GM06990 (cell line): ENCODE measurements at places on chromosomes 7 and 10.

GRCh38 chr7:157853076-157853788 is 516.4 kb downstream of the DNAJB6 start:
- no peak for DNase-seq

GRCh38 chr10:74947781-74948401 is 121.5 kb downstream of the KAT6B start:
- DNase-seq, result no peak

GRCh38 chr7:3430588-3430987 is 129.5 kb downstream of the SDK1 start:
- no peak for DNase-seq

DNA sequence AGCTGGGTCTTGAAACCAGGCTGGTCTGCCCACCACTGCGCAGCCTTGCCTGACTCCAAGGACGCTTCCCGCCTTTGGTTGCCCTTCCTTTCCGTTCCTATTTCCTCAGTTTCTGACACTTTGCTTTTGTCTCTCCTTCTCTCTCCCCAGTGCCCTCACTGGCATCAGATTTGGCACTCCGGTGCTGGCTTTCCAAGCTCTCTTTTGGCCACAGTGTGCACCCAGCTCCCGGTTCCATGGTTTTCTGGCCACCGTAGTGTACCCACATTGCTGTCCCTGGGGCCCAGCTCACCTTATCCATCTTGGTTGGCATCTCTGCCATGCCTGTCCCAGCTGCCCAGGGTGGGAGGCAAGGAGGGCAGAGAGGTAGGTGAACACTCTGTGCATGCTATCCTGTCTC is 142.2 kb downstream of the PLXNA4 start:
- no peak for DNase-seq

DNA sequence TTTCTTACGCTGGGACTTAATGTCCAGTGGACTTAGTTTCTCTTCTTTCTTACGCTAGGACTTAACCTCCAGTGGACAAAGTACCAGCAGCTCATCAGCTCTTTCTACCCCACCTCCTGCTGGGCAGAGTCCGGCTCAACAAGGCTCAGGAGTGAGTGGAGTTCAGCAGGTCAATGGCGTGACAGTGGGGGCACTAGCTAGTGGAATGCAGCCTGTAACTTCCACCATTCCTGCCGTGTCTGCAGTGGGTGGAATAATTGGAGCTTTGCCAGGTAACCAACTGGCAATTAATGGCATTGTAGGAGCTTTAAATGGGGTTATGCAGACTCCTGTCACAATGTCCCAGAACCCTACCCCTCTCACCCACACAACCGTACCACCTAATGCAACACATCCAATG is 199.7 kb downstream of the MLLT10 start:
- DNase-seq, result no peak

GRCh38 chr7:20393021-20393610 is 62.4 kb downstream of the ITGB8 start:
- DNase-seq, result no peak

- DNase-seq, result no peak
Observed at GRCh38 chr10:356452-356851, 221.2 kb downstream of the ZMYND11 start.

DNA sequence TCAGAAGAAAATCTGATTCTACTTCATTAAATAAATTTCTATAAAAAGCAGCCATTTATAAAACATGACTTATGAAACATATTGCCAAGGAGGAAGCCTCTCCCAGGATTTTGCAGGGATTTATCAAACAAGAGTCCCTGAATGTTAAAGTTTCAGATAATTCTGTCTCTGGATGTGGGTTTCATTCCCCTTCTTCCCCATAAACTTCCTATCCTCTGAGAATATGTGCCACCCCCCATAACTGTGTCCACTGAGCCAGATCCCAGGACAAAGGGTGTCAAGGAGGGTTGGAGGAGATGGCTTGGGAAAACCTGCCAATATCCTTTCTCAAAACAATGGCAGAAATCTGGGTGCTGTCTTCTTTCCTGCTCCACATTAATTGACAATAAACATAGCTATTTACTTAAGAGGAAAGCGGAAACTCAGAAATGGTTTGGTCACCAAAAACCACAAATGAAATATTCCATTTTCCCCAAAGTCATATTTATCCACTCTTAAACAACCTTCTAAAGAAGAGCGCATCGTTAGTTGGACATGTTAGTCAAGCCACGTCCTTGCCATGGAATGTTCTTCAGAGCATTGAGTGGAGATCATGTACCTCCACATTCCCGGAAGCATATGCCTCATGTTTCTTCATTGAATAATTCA is 54.3 kb upstream of the AKR1E2 start:
- no peak for DNase-seq

- DNase-seq, result no peak
Observed at GRCh38 chr7:151449990-151450389, 10.0 kb upstream of the CRYGN start.

GRCh38 chr10:71964743-71965515 is 734 bp downstream of the CHST3 start:
- DNase-seq, result no peak

DNA sequence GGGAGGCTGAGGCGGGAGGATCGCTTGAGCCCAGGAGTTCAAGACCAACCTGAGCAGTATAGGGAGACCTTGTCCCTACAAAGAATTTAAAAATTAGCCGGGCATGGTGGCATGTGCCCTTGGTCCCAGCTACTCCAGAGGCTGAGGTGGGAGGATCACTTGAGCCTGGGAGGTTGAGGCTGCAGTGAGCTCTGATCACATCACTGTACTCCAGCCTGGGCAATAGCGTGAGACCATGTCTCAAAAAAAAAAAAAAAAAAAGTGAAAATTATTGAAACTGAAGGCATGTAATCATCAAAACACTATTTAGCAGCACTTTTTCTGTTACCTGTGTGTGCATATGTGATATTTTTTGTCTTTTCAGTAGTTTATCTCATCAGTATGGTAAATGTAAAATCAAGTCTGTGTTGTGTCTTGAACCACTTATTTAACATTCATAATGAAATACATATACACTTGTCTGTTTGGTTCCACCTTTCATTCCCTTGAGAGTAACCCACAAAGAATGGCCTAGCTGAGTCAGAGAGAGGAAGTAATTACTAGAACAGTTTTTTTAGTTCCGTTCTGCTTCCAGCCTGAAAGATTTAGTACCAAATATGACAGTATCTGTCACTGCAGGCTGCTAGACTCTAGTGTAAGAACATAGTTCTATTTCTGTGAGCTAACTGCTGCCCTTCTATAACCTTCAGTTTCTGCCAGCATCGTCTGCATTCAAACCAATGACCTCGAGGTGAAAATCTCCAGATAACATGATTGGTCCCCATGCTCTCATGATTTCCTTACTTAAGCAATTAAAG is 68.6 kb downstream of the MMRN2 start:
- peak; percentile 75 for DNase-seq

DNA sequence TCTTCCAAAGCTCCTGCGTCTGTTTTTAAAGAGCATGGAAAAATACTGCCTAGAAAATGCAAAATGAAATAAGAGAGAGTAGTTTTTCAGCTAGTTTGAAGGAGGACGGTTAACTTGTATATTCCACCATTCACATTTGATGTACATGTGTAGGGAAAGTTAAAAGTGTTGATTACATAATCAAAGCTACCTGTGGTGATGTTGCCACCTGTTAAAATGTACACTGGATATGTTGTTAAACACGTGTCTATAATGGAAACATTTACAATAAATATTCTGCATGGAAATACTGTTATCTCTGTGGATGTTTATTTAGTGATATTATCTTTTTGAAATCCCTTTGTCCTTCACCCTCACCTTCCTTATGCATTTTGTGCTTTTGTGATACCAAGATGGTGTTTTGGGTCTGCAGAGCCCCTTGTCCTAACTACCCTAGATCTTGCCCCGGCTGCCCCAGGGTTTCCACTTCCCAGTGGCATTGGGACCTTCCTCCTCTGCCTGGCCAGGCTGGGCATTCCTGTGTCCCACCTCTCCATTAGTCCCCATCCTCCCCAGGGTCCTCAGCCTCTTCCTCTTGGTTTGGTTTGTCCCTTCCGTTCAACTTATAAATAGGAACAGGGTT is 5.2 kb downstream of the IGFBP1 start:
- no peak for DNase-seq

- no peak for DNase-seq
Observed at GRCh38 chr7:134040988-134041387, 86.2 kb upstream of the LRGUK start.

- peak; percentile 51 for DNase-seq
Observed at GRCh38 chr7:137986252-137987017, 15.5 kb downstream of the CREB3L2 start.

DNA sequence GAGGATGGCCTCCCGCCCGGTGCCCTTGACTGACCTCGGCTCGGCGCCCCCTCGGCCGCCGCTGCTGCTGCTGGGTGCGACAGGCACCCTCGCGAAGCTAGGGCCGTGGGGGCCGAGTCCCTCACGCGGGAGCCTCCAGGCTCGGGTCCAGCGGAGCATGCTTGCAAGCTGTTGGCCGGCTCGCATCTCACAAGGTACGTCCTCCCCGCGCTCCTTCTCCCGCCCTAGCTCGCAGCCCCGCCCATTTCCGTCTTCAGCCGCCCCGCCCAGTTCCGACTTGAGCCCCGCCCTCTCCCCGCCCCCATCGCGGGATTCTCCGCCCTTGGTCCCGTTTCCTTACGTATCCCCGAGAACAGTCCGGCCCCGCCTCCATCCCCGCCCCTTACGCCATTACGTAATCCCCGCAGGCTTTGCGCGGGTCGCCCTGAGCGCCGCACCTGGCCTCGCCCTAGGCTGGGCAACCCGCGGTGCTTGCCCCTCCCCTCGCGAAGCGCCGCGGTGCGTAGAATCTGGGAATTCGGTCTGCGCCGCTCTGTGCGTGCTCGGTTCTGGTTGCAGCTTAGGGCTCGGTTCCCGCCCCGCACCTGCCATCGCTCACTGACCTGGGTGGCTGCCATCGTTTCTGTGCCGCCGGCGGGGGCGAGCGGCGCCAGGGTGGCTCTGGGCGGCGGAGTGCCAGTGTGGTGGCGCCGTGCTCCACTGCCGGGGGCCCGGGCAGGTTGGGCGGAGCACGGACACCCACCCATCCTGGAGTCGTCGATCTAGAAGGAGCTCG is at the start of gene ABHD11:
Gene ABHD11 (minus strand): TSS at position 191 of the 775 bp plus-strand sequence. CDS start 32 bp downstream, at position 159.
- DNase-seq, result peak; percentile 98

GRCh38 chr7:15555381-15555859 is 6.4 kb downstream of the AGMO start:
- DNase-seq, result no peak

GRCh38 chr7:155466814-155467733 is 9.1 kb downstream of the EN2 start:
- peak; percentile 44 for DNase-seq

GRCh38 chr10:124605001-124605370 is 139.2 kb downstream of the FAM53B start:
- DNase-seq, result no peak

DNA sequence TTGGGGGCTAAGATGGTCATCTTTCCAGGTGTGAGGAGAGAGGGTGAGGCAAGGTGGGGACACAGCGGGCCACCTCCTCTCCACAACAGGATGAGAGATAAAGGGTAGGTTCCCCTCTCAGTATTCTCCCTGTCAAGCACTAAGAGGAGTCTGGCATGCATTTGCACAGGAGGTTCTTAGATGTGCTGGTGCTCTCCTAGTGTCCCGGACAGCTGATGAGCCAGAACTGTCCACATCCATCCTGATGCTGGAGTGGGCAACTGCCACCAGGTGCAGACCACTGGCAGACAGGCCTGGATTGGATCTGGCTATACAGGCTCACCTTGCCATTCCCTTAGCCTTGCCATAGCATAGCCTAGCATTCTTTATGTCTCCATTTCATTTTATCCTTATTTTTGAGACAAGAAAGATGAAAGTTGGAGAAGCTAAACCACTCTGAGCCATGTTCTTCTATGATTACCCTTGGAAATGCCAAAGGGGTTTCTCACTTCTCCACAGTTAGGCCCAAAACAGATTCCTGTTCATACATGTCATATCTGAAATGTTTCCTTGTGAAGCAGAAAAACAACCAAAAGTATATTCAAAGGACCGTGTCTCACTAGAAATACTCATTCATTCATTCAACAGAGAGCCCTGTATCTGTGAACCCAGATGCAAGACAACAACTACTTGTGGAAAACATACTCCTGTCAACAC is 48.8 kb upstream of the ANTXRL start:
- DNase-seq, result no peak

DNA sequence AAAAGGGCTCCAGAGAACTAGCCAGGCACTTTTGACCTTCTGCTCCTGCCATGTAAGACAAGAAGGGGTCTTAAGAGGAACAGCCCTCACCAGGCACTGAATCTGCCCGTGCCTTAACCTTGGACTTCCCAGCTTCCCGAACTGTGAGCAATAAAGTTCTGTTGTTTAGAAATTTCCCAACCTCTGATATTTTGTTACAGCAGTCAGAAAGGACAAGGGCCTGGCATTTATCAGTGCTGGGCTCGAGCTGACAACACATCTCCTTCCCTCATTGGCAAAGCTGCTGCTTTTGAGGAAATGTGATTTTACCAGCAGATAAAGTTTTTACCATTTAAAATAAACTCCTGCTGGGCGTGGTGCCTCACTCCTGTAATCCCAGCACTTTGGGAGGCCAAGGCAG is 103.5 kb downstream of the GPR26 start:
- no peak for DNase-seq

DNA sequence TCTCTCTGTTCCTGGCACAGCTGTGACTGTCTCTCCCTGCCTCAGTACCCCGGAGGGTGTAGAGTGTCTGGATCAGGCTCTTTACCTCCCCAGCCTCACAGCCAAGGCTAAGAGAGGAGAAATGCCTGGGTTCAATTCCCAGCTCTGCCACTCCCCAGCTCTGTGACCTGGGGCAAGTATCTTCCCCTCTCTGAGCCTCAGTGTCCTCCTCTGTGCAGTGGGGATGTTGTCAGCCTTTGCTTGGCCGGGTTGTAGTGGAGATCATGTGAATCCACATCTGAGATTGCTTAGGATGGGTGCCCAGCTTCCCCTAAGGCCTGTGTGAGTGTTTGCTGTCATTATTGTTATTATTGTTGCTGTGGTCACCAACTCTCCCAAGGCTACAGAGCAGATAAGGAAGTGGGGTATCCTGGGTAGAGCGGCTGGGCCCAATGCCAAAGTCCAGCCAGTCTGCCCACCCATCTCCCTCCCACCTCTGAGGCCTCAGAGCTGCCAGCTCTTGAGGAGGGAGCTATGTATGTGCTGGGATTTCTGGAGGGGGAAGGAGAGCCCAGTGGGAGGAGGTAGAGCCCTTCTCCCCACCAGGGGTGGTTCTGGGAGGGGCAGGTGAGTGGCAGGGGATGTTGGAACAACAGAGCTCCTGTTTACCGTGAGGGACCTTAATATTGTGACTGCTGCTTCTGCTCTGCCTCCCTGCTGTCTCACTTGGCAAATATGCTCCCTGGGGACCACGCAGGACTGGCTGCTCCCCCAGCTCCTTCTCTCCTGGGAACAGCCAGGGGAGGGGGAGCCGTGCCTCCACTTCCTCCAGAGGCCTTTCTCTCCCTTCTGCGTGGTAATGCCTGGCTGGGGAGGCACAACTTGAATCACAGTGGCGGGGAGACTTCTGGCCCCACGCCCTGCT is 170.5 kb downstream of the RPS24 start:
- no peak for DNase-seq

DNA sequence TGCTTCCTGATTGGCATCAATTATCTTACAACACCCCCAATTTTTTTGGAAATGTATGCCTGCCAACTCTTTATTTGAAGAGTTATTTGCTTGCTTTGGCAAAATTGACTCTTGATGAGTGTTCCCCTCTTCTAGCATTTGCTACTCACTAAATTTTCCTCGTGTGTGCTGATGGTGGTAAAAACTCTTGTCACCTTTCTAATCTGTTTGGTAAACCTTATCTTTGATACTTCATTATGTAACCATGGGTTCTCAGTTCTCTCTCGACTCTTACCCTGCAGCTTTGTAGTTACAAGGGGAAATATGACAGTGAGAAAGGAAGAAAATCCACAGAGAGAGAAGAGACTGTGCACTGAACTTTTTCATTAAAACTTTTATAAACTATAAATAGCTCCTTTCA is 102.5 kb downstream of the CDK14 start:
- DNase-seq, result no peak

- no peak for DNase-seq
Observed at GRCh38 chr7:102318482-102318971, 31.9 kb downstream of the SH2B2 start.
